Tibial nerve (tissue), 4 donors: ENCODE measurements at places on chromosomes 4 and X. TPM values are rescaled to one million over a fixed set of nuclear protein-coding genes. Genes with fewer than 3 reads are reported as not detected.

- DNase-seq = no peak
These were observed 181.4 kb downstream of the RPA4 start for GRCh38 chrX:97065066-97065465.

The SPANXN3 gene
- total RNA-seq = not detected

The STBD1 gene
- total RNA-seq = 3.1 TPM

The CFI gene
- 29.1 TPM for total RNA-seq

The CYBB gene
- 23.1 TPM for total RNA-seq

The TAF1 gene
- 75.6 TPM for total RNA-seq

The SPRY1 gene
- 195 TPM for total RNA-seq

DNA sequence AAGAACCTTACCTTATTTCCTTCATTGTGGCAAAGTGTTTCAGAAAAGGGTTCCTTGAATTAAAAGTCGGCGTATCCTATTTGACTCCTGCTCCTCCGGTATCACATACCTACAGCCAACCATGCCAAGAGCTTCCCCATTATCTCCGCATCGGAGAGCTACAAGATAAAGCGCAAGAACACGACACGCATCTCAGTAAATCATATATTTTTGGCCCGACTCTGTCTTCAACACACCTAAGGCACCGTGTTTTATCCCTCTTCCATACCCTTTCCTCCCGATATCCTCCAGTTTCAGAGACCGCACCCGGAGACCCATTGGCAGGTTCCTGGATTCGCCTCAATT is 497 bp upstream of the THAP9 start:
- DNase-seq = no peak

The CHRDL1 gene
- total RNA-seq = 170 TPM

DNA sequence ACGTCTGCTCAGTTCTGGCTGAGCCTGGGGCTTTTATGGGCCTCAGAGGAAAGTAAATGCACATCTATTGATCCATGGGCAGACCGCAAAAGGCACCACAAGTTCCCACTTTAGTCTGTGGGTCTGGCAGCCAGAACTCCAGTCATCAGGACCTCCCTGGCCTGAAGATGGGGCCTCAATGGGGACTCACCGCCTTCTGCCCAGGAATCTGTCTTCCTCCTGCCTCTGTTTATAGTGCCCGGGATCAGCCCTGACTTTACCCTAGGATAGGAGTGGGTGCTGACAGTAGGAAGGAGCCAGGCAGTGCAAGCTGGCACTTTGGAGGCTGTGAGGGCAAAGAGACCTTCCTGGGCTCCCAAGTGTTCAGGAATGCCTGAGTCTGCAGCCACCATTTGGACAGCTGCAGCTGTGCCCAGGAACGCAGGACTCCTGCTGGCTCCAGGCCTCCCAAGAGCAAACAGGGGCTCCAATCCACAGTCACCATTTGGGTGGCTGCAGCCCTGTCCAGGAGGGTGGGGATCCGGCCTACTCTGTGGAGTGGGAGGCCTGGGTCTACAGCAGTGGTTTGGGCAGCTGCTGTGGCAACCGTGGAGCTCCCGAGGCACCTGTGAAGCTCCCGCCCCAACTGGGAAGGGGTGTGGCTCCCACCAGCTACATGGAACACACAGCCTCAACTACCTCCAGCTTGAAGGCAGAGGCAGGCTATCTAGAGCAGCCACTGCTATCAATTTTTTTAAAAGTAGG is 1440.9 kb upstream of the ADGRL3 start:
- no peak for DNase-seq

DNA sequence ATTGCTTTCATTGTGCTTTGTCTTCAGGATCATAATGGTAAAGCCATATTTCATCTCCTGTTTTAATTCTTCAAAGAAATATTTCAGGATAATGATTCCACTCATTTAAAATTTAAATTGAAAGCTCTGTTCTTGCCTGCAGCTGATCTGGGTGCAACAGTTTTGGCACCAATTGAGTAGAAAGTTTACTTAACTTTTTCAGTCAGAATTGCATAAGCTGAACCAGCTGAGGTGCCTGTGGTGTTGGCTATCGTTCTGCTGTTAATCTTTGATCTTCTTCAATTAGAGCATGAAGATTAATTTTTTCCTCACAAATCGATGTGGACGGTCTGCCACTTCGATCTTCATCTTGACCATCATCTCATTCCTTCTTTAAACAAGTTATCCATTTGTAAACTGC is 49.6 kb downstream of the MAGEB16 start:
- no peak for DNase-seq

- no peak for DNase-seq
These were observed 761.4 kb downstream of the CCSER1 start for GRCh38 chr4:90888571-90888970.

GRCh38 chr4:83390944-83391343 is 56.3 kb upstream of the HPSE start:
- no peak for DNase-seq

GRCh38 chr4:38621831-38622230 is 42.2 kb upstream of the KLF3 start:
- no peak for DNase-seq

DNA sequence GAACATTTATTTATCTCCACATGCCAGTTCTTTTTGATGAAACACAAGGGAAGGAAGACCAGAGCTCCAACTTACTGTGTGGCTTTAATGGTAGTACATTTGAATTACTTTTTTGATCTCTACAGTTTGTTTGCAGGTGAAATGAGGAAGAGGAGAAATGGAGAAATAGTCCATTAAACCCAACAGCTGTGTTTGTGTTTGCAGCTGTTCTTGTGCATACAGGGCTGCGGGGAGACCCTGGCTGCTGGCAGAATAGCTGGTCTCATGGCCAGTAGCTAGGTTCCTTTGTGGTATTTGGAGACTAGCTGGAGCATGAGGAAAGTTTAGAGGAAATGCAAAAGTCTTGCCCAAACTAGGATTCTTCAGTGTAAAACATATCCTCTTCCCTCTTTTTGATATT is 374.8 kb downstream of the GPAT3 start:
- DNase-seq = no peak

DNA sequence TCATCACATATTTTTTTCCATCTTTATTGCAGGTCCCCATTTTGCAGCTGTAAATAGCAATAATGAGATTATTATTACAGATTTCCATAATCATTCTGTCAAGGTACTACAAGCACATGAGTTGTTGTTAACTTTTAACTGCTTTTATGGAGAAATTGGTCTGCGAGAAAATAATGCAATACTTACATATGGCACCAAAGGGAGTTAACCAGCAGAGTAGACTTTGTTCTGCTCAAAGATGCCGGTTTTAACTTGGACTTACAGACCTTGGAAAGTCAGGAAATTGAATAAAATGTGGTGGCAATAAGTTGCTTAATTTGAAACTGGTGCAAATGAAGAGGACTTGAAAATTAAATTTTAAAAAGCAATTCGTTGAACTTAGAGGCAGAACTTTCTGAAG is 20.4 kb upstream of the MND1 start:
- DNase-seq = no peak

The AKAP14 gene
- total RNA-seq = not detected

- peak; percentile 54 for DNase-seq
These were observed 6.9 kb downstream of the PJA1 start for GRCh38 chrX:69158166-69158980.
